ENCODE measurements at places on chromosomes 7 and 10.

GRCh38 chr10:99233689-99234037 is 2.0 kb downstream of the HPSE2 start:
- DNase-seq = no peak

DNA sequence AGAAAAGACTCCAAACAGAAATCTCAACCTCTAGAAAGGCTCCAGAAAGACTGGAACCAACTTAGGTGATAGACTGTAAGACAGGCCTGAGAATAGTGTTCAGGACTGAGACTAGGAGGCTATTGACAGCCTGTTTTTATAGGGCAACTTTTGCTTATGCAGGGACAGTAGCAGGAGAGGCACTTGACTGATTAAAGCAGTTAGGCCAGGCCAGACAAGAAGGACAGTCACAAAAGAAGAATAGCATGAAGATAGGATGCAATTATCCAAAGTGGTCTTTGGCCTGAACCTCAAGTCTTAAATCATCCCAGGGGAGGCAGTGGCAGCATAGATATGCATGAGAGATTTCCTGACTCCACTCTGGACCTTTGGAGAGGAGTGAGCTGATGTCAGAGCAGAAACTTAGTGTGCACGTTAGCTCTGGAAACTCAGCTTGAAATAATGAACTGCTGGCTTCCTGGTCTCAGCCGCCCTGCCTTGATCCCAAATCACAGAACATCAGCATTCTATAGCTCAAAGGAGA is 290.6 kb downstream of the SORCS3 start:
- no peak for DNase-seq

DNA sequence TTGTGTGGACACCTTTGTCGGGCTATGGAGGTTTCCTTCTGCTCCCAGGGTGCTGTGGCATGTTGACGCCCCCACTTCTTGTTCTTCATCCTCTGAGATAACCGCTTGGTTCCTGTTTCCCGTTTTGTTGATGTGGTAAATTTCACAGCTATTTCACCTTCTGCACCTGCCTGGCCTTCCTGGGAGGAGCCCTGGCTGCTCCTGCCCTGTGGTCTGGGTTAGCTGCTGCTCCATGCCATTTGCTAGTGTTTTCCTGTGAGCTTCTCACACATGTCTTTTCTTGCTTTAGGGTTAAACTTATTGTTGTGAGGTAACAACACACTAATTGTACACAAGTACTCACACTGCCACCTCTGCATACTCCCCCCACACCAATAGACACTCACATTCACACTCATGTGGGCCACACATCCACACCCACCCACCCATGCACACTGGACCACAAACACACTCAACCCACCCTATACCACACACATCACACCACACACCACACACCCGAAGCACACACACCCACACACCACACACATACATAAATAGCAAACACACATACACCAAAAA is 46.5 kb upstream of the MSMB start:
- DNase-seq = no peak

- no peak for DNase-seq
Measured at GRCh38 chr10:7359356-7359755, 51.5 kb downstream of the SFMBT2 start.

GRCh38 chr7:30276203-30276900 is 8.0 kb upstream of the ZNRF2 start:
- DNase-seq = peak; percentile 60
